ENCODE measurements at places on chromosomes 5 and 9.
A peak's percentile ranks its signal among the peaks of the same experiment; 100 is the strongest.

DNA sequence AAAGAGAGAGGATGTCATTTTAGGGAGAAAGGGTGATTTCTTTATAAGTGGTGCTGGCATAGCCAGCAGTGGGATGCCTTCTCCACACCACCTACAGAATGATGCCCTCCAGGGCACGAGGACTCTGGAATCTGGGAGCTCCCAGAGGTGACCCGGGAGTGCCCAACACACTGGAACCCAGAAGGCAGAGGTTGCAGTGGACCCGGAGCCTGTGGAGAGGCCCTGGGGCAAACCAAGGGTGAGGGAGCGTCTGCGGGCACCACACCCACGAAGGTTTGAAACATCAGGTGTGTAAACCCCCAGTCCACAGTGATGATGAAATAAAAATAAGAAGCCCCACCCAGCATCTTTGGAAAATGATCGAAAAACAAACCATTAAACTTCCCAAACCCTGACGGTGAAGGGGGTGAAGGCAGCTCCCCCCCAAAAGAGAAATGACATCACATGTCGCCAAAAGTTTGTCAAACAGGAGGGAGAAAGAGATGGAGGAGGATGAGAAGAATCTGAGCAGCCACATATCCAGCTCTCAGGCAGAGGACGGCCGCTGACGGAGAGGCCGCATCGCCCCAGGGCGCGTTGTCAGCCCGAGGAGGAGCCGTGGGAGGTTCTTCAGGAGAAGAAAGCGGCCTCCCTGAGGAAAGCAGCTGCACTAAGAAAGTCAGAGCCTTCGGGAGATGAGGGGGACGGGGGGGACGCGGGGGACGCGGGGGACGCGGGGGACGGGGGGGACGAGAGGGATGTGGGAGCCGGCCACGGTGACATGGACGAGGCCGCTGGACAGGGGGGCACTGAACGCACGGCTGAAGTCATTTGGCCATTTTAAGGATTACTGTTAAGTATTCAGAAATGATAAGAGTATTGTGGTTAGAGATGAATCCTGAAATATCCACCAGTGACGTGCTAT, 43.1 kb upstream of the NSMF start:
- DNase-seq: no peak

DNA sequence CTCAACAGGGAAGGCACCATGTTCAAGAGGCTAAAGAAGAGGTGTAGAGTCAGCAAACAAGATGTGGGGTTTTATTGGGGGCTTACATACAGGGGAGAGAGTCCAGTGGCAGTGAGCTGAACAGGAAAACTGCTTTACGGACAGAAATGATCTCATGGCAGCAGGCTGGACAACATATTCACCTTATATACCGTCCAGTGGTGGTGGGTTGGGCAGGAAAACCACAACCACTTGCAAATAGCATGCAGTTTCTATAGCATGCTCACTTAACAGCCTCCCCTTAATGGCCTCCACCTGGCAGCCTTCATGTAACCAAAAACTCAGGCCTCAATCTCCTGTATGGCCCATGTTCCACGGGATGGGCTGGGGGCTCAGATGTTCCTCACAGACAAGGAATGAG, 5.4 kb downstream of the TNFSF8 start:
- DNase-seq: no peak

GRCh38 chr5:147530530-147531389, 20.9 kb upstream of the DPYSL3 start:
- no peak for DNase-seq

GRCh38 chr9:4316409-4316808, 16.5 kb upstream of the GLIS3 start:
- DNase-seq: no peak

GRCh38 chr5:168680395-168680794, 101.2 kb upstream of the PANK3 start:
- no peak for DNase-seq

DNA sequence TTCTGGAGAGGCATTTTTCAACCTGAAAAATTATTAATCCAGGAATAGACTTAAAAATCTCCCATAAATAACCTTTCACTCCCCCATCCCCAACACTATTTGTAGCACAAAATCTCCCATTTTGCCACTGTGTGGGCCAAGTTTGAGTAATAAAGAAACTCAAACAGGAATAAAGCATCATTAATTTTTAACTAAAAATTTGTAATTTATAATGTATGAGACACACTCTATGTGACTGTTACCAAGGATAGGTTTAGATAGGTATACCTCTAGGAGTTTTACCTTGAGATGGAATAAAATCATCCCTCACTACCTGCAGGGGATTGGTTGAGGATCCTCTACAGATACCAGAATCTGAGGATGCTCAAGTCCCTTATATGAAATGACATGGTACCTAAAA, 30.1 kb downstream of the CHD1 start:
- DNase-seq: no peak

- DNase-seq: no peak
Measured at GRCh38 chr9:128473104-128473503, 17.3 kb downstream of the ODF2 start.

- DNase-seq: no peak
Measured at GRCh38 chr5:14838396-14839319, 32.9 kb downstream of the ANKH start.

DNA sequence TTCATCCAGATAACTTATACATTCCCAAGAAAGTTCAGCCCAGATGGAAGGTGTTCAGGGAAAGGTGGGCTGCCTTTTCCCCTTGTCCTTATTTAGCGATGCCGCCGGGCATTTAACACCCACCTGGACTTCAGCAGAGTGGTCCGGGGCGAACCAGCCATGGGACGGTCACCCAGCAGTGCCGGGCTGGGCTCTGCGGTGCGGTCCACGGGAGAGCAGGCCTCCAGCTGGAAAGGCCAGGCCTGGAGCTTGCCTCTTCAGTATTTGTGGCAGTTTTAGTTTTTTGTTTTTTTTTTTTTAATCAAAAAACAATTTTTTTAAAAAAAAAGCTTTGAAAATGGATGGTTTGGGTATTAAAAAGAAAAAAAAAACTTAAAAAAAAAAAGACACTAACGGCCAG, 4.0 kb upstream of the PHYHD1 start:
- DNase-seq: no peak

GRCh38 chr5:167652690-167653089, 638.8 kb upstream of the WWC1 start:
- DNase-seq: no peak

DNA sequence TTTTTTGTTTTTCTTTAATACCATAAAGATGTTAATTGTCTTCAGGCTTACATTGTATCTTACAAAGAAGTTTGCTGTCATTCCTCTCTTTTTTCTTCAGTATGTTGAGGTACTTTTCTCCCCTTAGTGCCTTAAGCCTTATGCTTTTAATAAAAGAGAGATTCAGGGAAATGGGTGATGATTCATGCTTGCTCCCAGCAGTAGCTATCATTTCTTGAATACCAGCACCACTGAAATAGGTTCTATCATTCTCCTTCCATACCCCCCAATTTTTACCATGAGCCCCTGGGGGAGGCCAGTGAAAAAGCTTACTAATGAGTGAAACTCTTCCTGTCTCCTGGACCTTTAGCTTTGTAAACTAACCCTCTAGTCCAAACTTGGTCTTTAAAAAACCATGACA, 165.0 kb downstream of the FBXL7 start:
- no peak for DNase-seq

GRCh38 chr5:172319708-172320441, 36.3 kb upstream of the UBTD2 start:
- DNase-seq: no peak

DNA sequence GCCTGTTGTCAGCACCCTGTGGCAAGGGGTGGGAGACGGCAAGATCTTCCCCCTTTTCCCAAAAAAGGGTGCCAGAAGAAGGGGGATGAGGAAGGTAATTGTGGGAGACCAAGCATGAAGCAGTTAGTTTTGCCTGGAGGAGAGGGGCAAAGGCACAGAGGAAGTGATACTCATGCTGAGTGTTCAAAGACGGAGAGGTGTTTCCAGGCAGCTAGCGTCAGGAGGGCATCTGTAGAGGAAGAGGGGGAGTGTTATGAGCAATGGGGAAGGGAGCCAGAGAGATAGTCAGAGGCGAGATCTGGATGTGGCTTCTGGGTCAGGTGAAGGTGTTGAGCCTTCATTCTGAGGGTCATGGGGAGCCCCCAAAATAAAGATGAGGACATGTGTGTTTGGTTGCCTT, 26.9 kb upstream of the ADAM19 start:
- no peak for DNase-seq

GRCh38 chr9:118558026-118558425, 811.2 kb downstream of the BRINP1 start:
- DNase-seq: no peak

DNA sequence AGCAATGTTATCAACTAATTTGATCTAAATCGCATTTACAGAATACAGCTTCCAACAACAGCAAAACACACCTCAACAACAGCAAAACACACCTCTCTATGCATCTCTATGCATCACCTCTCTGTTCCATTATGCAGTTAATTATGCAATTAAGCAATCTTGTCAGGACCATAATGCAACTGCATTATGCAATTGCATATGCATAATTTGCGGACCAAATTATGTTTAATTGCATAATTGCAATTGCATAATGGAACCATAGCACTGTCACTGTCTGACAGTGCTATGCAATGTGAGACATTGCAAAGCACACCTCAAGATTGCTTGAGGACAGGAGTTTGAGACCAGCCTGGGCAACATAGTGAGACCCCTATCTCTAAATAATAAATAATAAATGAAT, 80.4 kb upstream of the PRSS3 start:
- DNase-seq: no peak

GRCh38 chr5:80266566-80266965, 10.7 kb upstream of the SERINC5 start:
- no peak for DNase-seq

DNA sequence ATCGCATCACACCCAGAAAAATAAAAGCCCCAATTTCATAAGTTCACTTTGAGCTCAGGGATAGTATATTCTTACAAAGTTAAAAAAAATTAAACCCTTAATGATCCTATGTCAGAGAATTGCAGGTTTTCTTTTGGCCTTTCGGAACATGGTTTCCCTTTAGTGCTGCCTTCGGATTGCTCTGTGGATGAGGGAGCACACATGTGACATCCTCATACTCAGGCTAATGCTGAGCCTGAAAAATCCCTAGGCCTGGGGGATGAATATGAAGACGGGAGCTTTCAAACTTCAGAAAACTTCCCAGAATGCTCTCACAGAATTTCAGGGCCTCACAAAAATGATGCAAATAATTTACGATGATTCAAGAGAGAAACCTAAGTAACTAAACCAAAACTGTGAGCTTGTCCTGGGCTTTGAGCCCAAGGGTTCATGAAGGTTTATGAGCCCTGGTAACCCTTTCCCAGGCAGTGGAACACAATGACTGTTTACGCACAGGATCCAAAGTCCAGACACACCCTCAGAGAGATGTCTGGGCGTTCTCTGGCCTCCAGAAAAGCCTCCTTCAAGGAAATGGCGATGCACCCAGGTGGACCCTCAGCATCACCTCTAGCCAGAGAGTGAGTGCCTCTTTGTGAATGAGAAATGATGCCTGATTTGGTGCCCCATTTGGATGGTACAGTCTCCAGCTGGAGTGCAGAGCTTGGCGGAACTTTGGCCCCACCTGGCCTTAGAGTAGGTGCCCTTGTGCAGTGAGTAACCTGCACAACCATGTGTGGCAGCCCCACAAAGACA, 145.4 kb downstream of the ENTREP1 start:
- no peak for DNase-seq

- peak; percentile 40 for DNase-seq
Measured at GRCh38 chr5:126656401-126657007, 55.8 kb downstream of the PHAX start.

DNA sequence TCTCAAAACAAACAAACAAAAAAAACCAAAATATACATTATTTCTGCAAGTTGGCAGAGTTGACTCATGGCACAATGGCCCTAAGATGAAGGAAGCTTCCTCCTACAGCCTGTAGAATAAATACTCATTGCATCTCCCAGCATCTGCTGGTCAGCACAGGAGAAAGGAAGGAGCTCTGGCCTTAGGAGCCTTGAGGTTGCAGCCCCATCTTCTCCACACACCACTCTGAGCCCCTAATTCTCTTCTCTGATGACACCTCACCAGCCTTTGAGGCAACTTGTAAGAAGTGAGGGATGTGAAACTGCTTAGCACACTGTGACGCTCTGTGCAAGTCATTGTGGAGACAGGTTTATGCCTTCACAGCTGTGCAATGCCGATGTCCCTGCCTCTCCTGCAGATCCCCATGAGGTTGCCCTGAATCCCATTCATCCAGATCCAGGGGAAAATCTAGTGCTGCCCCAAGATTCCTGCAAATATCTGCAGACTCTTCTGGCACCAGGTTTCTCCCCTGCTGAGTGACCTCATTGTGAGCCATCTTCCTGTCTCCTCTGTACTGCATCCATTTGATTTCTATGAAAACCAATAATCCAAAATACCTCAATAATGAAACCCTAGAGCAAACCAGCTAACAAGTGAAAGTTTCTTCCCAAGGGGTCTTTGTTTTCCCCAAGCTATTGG, 65.3 kb upstream of the TGFBR1 start:
- DNase-seq: no peak

DNA sequence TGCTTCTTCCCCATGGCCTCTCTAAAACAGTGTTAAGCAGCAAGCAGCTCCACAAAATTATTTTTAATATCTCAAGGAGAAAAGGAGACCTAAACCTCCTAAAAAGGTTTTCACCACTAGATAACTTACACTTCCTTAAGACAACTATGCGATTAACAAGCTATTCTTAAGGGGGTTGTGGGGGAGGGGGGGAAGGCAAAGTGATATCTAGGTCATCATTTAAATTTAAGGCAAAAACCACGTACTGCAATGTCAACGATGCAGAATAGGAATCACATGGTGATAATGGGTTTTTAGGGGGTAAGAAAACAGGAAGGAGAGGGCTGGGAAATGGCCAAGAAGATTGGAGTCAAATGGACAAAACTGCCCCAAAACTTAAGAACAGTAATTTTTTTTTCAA, 32.6 kb downstream of the CSNK1A1 start:
- no peak for DNase-seq
